T-helper 17 cell (primary cell): ENCODE measurements at places on chromosomes 2 and 18. TPM values are rescaled to one million over a fixed set of nuclear protein-coding genes. Genes with fewer than 3 reads are reported as not detected.

Gene ZNF892
- total RNA-seq, result 2.4 TPM

Gene ACOXL
- not detected for total RNA-seq

Gene OR6B3
- not detected for total RNA-seq

Gene ELOA2
- total RNA-seq, result not detected

Gene GALNT14
- total RNA-seq, result not detected

Gene FBXO15
- 0.63 TPM for total RNA-seq

Gene ZBTB14
- 18.5 TPM for total RNA-seq
